ENCODE measurements at places on chromosomes 7 and 10.

GRCh38 chr7:90192876-90193750, 18.4 kb upstream of the STEAP2 start:
- DNase-seq: no peak

- DNase-seq: no peak
These were observed 375.0 kb upstream of the FZD8 start for GRCh38 chr10:36017137-36017536.

- DNase-seq: no peak
These were observed 15.3 kb upstream of the PAX2 start for GRCh38 chr10:100729862-100730724.

DNA sequence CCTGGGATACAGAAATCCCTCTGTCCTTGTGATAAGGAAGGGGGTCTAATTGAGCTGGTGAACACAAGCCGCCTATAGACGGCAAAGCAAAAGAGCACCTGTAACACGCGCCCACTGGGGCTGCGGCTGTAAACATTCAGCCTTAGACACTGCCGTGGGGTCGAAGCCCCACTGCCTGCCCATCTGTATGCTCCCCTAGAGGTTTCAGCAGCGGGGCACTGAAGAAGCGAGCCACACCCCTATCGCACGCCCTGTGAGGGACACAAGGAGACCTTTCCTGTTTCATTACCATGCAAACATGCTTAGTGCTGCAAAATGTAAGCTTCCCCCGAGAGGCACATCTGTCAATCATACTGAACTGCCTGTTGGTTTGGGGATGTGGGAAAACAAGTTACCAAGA, 82.1 kb downstream of the NRP1 start:
- no peak for DNase-seq

- no peak for DNase-seq
These were observed 4.0 kb downstream of the ITIH2 start for GRCh38 chr10:7707102-7707501.

- no peak for DNase-seq
These were observed 37.1 kb downstream of the XPNPEP1 start for GRCh38 chr10:109886037-109886780.

DNA sequence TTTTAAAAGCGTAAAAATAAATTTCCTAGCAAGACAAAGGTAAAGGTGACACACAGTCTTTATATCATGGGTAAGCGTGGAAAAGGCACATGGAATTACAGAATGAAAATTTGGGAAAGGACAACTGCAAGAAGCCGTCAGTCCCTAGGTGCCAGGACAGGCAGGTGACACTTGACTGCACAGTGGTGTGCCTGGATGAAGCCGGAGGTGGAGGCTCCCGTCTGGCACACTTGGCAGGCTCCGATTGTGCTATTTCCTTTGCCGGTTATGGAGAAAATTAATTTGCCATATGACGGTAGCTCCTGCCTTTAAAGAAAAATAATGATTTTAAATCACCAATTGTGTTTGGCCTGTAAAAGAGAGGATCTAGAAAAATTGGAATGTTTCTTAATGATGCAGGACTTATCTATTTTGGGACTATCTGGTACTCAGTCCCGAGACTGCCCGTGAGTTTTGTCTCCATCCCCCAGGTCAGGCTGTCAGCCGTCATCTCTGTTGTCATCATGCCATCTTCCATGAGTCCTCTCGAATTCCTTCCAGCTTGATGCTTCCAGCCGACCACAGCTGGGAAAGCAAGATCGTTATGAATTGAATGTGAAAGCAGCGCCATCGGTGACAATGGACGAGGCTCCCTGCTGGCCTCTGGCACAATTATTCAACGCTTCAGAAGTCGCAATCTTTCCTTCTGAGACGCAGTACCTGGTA, 56.2 kb upstream of the MGMT start:
- DNase-seq: no peak

DNA sequence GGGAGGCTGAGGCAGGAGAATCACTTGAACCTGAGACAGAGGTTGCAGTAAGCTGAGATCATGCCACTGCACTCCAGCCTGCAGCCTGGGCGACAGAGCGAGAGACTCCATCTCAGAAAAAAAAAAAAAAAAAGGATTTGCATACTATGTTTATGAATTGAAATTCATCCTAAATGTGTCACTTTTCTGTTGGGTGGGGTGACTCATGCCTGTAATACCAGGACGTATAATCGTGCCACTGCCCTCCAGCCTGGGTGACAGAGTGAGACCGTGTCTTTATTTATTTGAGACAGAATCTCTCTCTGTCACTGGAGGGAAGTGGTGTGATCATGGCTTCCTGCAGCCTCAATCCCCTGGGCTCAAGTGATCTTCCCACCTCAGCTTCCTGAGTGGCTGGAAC, 5.8 kb downstream of the ZNF212 start:
- no peak for DNase-seq

Data from spinal cord (tissue), 10 donors.